Cerebellar nuclear complex (tissue), 1 donor: ENCODE measurements at places on chromosomes 12 and 14.

- no peak for DNase-seq
These were observed 117.2 kb upstream of the BCL2L14 start for GRCh38 chr12:11953523-11953922.

GRCh38 chr12:112456029-112456428 is 37.3 kb downstream of the PTPN11 start:
- DNase-seq, result no peak

- no peak for DNase-seq
These were observed 115.9 kb downstream of the BCL11B start for GRCh38 chr14:99156090-99156425.

DNA sequence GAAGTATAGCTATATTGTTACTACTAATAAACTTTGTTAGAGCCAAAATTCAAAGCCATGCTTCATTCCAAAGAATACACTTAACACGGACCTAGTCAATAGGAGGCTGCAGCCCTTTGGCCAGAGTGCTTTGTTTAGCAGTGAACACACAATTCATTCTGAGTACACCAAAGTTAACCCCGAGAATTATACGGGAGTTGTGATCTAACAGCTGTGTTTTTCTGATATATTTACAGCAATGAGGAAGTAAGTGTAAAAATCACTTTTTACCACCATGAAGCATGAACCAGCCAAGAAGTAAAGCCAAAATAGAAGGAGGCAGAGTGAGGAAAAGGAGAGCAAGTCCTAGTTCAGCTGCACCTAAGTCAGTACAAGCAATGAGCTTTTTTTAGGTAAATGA is 156.8 kb upstream of the PDE3A start:
- no peak for DNase-seq

DNA sequence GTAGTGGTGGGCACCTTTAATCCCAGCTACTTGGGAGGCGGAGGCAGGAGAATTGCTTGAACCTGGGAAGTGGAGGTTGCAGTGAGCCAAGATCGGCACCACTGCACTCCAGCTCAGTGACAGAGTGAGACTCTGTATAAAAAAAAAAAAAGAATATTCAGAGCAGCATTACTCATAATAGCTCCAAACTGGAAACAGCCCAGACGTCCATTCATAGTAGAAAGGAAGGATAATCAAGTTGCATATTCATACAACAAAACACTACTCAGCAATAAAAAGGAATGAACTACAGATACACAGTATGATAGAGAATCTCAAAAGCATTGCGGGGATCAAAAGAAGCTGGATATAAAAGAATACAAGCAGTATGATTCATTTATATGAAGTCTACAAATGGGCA is 19.1 kb downstream of the TMEM30B start:
- no peak for DNase-seq

DNA sequence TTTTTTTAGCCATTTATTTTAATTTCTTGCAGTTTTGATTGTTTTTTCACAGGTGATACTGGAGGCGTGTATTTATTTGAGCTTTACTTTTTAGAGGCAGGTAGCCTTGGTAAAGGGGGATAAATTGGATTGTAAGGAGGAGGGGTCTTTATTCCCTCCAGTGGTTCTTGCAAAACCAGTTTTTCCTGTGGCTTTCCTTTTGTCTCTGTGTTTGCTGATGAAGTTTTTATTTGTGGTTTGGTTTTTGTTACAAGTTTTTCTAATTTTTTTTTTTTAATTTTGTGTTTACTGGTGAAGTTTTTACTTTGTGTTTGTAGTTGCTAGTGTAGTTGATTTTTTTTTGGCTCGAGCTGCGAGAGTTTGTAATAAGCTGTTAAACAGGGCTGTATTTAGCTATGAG is 278.5 kb downstream of the PRKD1 start:
- no peak for DNase-seq

DNA sequence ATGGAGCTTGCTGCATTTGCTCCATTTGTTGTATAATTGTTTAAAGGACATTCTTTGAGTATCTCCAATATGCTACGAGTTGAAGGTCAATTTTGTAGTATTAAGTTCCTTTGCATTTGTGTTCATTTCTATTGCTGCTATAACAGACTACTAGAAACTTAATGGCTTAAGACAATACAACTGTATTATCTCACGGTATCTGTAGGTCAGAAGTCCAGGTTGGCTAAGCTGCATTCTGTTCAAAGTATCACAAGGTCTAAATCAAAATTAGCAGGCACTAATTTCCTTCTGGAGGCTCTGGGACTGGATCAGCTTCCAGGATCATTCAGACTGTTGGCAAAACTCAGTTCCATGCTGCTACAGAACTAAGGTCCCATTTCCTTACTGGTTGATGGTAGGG is 340.6 kb downstream of the GXYLT1 start:
- DNase-seq, result no peak
